ENCODE measurements at places on chromosomes 13 and 19. TPM values are rescaled to one million over a fixed set of nuclear protein-coding genes. Genes with fewer than 3 reads are reported as not detected.

GRCh38 chr13:60482012-60482411 is 85.0 kb downstream of the TDRD3 start:
- no peak for DNase-seq

DNA sequence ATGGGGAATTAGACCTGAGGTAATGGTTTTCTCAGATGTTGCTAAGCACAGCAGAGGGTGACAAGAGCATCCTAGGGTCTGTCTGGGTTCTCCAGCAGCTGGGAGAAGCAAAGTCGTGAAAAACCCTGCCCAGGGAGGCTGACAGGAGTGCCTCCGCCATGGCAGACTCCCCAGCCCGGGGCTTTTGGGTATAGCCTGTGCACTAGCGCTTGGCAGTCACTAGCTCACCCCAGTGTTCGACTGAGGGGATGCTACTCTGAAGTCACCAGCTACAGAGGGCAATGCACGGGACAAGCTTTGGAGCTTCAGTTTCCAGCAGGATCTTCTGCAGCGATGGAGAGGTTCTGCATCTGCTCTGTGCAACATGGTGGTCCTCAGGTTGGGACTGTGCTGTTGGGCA is 87.5 kb downstream of the ING1 start:
- no peak for DNase-seq

GRCh38 chr13:84677836-84678235 is 795.6 kb upstream of the SLITRK1 start:
- DNase-seq, result no peak

IL12RB1 gene
- 2.6 TPM for total RNA-seq

All from upper lobe of left lung (tissue), 6 donors.